Activated CD4-positive, CD25-positive, alpha-beta regulatory T cell treated with anti-CD3 and anti-CD28 coated beads, Interleukin-2, amount 50 U/mL, for 72 hours (primary cell): ENCODE measurements at places on chromosomes 3 and 15.

- DNase-seq = no peak
These were observed 31.5 kb downstream of the PTH1R start for GRCh38 chr3:46908986-46909534.

GRCh38 chr3:2735392-2735894 is 374.7 kb downstream of the IL5RA start:
- no peak for DNase-seq

GRCh38 chr3:161349529-161350312 is 21.6 kb downstream of the SPTSSB start:
- DNase-seq = no peak

GRCh38 chr15:90889736-90890456 is 5.6 kb downstream of the FES start:
- DNase-seq = no peak

GRCh38 chr3:20236603-20237002 is 50.6 kb upstream of the SGO1 start:
- DNase-seq = no peak

DNA sequence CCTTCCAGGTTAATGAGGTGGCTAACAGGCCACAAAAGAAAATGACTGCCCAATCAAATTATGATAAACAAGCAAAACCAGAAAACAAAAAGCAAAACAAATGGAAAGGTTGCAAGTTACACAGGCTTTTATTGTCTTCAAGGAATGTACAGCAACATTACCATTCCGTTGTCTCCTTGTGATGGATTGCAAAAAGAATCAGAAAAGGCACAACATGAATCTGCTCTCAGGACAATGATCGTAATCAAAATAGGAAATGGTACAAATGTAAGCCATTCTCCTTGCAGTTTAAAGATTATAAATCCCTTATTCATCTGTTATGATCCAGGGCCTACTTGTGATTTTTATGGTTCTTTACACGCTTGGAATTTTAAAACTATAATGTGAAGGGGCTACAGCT is 125.8 kb downstream of the ECT2 start:
- DNase-seq = no peak

- no peak for DNase-seq
These were observed 30.7 kb downstream of the EIF4E3 start for GRCh38 chr3:71694358-71694999.

DNA sequence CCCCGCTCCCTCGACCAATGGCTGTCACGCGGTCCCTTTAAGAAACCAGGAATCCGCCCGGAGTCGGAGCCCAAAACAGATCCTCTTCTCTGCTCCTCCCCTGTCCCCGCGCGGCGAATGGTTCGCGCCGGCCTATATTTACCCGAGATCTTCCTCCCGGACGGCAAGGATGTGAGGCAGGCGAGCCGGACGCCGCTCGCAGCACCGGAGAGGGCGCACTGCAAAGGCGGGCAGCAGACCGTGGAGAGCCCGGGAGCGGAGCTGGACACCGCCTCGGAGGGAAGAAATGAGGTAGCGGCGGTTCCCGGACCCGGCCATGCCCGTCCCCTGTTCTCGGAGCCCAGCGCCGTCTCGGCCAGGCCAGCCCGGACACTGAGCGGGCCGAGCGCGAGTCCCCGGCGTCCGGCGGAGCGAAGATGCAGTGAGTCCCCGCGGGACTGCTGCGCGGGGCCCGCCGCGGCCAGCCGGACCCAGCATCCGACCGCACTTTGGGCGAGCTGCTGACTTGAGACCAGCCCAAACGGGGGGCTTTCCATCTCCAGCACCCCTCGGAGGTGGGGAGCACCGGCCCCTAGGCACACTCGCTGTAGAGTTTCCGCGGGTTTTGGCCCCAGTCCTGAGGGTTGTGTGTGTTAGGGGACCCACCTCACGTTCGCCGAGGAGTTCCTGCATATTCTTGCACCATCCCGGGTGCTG is at the start of gene FAM43A:
FAM43A (plus strand) TSS at position 166 of the 696 bp plus-strand sequence. CDS start 944 bp downstream, outside the sequence.
- peak; percentile 80 for DNase-seq

DNA sequence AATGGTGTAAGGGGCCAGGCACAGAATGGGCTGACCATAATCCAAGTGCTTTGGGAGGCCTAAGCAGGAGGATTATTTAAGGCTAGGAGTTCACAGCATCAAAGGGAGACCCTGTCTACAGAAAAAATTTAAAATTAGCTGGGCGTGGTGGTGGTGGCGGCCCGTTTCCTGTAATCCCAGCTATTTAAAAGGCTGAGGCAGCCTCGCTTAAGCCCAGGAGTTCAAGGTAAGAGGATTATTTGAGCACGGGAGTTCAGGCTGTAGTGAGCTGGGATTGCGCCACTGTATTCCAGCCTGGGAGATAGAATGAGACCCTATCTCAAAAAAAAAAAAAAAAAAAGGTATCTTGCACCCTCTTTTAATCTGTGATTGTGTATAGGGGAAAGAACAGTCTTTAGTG is 1.9 kb downstream of the TMA7 start:
- DNase-seq = no peak

- DNase-seq = peak; percentile 13
These were observed 161.9 kb downstream of the WNT7A start for GRCh38 chr3:13718000-13718399.

DNA sequence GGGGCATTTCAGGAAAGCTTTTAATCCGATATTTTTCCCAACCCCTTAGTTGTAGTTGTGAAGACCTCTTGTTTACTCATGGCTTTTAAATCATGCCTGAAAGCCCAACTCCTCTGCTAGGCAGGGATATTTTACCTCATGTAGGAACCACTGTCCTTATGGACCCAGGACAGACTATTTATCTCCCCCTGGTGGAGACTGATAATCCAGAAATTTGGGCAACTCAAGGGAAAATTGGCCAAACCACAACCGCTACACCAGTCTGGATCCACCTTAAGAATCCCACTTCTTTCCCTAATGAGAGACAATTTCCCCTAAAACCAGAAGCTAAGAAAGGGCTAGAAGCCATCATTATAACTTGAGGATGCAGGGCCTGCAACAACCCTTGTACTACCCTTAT is 248.1 kb upstream of the STAC start:
- no peak for DNase-seq

GRCh38 chr15:60363087-60363549 is 34.7 kb downstream of the ANXA2 start:
- DNase-seq = no peak

DNA sequence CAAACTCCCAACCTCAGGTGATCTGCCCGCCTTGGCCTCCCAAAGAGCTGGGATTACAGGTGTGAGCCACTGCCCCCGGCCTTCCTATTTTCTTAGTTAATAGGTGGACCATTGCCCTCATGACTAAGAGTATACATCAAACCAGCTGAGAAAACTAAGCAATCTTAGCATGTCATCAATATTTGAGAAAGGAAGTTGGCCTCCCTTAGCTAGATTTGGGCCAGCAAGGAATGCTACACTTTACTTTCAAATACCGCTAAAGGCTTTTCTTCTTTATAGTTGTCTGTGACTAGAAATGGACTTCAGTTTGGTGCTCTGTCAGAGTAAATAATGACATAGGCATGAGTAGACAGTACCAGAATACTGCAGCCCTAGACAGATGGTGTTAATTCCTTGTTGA is 199.3 kb downstream of the GAP43 start:
- DNase-seq = no peak

- DNase-seq = no peak
These were observed 85.6 kb upstream of the ALDH1A3 start for GRCh38 chr15:100794008-100794407.
